IPS DF 6.9 (cell line): ENCODE measurements at places on chromosomes 7 and 10.

GRCh38 chr7:145169908-145170307 is 334.1 kb upstream of the TPK1 start:
- DNase-seq: no peak
- H3K27me3 ChIP-seq: no peaks in the 10 kb centered on the region
- no peak overlapping the region for H3K4me3 ChIP-seq
- H3K36me3 ChIP-seq: no peaks in the 10 kb centered on the region
- H3K27ac ChIP-seq: no peak overlapping the region

- H3K36me3 ChIP-seq: no peaks in the 10 kb centered on the region
- DNase-seq: no peak
Measured at GRCh38 chr7:104931181-104931781, 82.7 kb upstream of the KMT2E start.

GRCh38 chr7:74674166-74674565 is 16.6 kb downstream of the GTF2I start:
- H3K27me3 ChIP-seq: no peaks in the 10 kb centered on the region
- no peaks in the 10 kb centered on the region for H3K4me1 ChIP-seq
- H3K4me3 ChIP-seq: no peak overlapping the region
- no peak for DNase-seq
- no peaks in the 10 kb centered on the region; the same call in 1 of the 2 replicates for H3K36me3 ChIP-seq

- H3K4me3 ChIP-seq: no peak overlapping the region
- DNase-seq: no peak
- H3K27ac ChIP-seq: no peak overlapping the region
- no peaks in the 10 kb centered on the region for H3K27me3 ChIP-seq
- H3K36me3 ChIP-seq: no peaks in the 10 kb centered on the region
Measured at GRCh38 chr10:64630534-64630933, 1109.3 kb downstream of the REEP3 start.

DNA sequence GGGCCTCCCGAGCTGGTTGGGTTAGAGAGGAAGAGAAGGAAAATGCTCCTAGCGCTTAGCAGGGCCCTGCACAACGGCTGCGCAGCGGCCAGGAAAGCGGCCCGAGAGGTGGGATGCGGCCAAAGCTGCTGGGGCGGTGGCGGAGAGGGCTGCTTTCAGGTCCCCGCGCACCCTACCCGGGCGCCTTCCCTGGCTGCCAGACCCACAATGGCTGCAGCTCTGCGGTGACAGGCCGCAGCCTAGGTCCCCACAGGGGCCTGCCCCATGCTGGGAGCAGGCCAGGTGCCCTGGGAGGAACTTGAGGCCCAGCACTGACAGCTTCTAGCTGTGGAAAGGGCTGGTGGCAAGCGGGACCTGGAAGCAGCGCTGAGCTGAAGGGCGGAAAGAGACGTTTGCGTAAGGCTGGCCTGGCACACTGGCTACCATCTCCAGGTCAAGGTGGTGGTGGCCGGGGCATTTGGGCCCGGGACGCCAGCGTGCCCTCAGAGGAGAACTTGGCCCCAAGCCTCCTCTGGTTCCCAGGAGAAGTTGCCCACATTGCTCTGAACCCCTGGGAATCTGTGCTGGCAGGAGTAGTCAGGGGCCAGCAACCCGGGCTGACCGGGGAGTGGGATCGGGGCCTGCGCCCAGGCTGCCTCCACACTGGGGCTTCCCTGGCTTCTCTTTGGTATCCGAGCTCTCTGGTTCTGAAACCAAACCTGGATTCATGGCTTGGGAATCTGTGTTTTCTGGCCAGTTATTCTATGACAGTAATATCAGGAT is 72.9 kb upstream of the ZNF804B start:
- DNase-seq: no peak
- H3K4me3 ChIP-seq: no peak overlapping the region
- no peaks in the 10 kb centered on the region for H3K27me3 ChIP-seq
- no peak overlapping the region for H3K27ac ChIP-seq
- H3K36me3 ChIP-seq: no peaks in the 10 kb centered on the region; the same call in 1 of the 2 replicates
- H3K4me1 ChIP-seq: peaks cover 1% of the 10 kb centered on the region; the same call in 1 of the 2 replicates

DNA sequence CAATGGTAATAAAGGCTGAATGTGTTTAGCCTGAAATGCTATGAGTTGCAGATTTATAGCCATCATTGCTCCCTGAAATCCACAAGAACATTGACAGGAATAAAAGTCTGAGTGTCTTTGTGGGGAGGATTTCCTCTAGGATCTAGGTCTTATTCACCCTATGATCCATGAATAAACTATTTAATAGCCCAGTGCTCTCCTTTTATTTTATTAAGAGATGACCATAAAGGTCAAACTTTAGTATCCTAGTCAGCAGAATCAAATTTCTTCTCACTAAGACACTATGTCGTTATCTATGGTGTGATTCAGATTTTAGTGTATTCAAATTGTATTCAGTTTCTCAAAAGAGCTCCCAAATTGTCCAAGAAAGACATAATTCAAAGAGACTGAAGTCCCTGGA is 67.8 kb upstream of the AKR1E2 start:
- H3K4me1 ChIP-seq: no peaks in the 10 kb centered on the region
- no peak for DNase-seq
- H3K36me3 ChIP-seq: no peaks in the 10 kb centered on the region
- H3K4me3 ChIP-seq: no peak overlapping the region
- H3K27me3 ChIP-seq: no peaks in the 10 kb centered on the region
- no peak overlapping the region for H3K27ac ChIP-seq

DNA sequence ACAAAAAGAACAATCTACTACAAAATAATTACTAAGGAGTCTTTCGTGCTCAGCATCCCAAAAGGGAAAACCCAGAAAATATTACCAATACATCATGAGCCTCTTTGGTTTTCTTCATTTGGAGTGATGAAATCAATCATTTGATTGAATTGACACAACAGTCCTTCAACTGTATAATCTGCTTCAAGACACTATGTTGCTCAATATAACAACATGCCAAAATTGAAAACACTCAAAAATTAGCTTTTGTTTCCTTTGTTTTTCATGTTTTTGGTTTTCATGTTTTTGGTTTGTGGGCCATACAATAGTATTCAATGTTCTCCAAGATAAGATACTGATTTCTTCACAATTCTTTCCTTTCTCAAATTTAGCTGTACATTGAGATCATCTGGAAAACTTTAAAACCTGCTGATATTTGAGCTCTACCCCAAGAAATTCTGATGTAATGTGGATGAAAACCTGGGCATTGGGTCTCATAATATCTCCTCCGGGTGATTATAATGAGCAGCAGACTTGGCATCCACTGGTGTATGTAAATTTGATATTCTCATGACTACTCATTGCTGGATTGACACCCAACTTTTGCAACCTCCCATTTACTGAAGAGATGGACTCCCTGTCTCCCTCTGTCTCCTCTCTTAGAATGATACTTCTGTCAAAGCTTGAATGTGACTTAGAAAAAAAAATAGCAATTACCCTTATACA is 4.6 kb downstream of the SOSTDC1 start:
- no peak for DNase-seq
- H3K4me3 ChIP-seq: no peak overlapping the region
- no peaks in the 10 kb centered on the region for H3K36me3 ChIP-seq
- no peaks in the 10 kb centered on the region for H3K27me3 ChIP-seq
- 0 out of 2 replicates have a peak, but pooled peaks cover 2% of the 10 kb centered on the region for H3K4me1 ChIP-seq

DNA sequence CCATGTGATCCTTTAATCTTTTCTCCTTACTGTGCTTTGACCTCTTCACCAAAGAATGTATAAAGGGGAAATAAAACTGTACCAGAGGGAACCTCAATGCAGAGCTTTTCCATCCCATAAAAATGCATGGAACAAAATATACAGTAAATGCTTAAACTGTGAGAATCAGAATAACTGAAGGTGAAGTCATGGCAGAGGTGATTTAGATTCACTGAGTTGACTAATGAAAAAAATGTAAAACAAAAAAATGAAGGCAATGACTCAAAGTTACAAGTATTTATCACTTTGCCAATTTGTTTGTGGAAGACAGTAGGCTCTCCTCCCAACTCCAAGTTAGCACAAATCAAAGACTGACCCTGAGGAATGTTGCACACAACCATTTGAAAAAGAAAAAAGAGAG is 1331.6 kb upstream of the SORCS1 start:
- H3K4me1 ChIP-seq: no peaks in the 10 kb centered on the region
- H3K27me3 ChIP-seq: no peaks in the 10 kb centered on the region
- no peak for DNase-seq

DNA sequence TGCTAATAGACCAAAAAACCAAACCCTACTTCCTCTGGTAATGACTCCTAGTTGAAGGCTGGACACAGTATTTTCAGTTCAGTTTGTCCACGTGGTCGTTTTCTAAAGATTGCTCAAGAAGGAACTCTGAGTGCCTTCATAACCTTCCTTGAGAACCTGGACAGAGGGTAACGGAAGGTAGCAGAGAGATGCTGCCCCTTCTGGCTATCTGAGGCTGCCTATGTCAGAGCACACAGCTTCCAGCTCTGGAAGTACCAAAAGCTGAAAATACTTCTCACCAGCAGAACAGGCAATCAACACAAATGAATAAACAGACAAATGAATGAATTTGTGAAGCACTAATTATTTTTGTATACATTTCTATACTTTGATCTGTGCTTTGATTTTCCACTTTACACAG is 85.2 kb downstream of the AMPH start:
- H3K4me3 ChIP-seq: no peak overlapping the region
- no peaks in the 10 kb centered on the region for H3K36me3 ChIP-seq
- H3K27me3 ChIP-seq: no peaks in the 10 kb centered on the region
- no peak overlapping the region for H3K27ac ChIP-seq
- no peaks in the 10 kb centered on the region for H3K4me1 ChIP-seq

- no peak for DNase-seq
- H3K36me3 ChIP-seq: peaks cover 31% of the 10 kb centered on the region
- H3K4me1 ChIP-seq: no peaks in the 10 kb centered on the region
Measured at GRCh38 chr10:97752956-97753355, 16.0 kb downstream of the ZFYVE27 start.

DNA sequence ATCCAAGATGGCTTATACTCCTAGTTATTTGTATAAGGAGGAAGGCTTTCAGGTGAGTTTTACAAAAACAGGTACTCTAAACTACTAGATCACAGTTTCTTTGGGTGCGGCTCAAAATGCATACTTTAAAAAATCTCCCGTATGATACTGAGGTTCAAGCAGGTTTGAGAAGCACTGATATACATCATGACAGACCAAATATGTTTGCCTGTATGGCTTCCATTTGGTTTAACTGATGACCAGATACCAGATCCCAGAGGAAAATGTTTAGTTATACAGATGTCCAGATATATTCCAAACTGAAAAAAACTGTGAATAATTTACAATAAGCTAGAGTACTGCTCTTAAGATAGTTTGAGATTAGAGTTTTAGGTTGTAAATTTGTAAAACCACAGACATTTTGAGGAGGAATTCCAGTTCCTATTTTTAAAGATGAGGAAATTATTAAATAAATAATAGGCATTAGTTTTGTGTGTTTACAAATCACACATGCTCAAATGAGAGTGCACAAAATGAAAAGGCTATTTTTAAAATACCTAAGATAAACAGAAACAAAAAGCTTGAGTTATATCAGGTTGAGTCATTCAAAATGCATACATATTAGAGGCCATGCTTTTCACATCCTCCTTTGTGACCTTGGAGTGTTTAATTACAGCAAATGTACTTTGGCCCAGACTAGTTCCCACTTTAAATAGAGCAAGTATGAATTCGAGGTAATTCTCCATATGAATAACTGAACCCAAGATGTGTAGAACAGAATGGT is 60.5 kb downstream of the SEMA3C start:
- H3K27me3 ChIP-seq: no peaks in the 10 kb centered on the region
- no peaks in the 10 kb centered on the region for H3K4me1 ChIP-seq
- H3K4me3 ChIP-seq: no peak overlapping the region
- no peaks in the 10 kb centered on the region for H3K36me3 ChIP-seq
- no peak overlapping the region for H3K27ac ChIP-seq
- DNase-seq: no peak

DNA sequence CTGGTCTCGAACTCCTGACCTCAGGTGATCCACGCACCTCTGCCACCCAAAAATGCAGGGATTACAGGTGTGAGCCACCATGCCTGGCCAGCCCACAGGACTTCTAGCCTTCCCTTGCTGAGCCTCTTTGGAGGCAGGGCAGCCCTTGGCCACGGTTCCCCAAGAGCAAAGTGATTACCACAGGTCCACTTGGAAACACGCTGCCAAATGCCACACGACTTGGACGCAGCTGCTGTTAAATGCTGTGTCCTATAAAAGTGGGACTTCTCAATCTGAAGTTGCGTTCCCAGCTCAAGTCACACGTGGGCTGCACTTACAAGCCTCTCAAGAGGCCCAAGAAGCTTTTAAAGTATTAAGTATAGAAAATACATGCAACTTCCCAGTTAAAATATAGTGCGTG is 30.1 kb downstream of the CTBP2 start:
- peaks cover 18% of the 10 kb centered on the region for H3K4me1 ChIP-seq
- H3K27ac ChIP-seq: no peak overlapping the region
- no peak overlapping the region for H3K4me3 ChIP-seq
- no peaks in the 10 kb centered on the region for H3K27me3 ChIP-seq
- no peak for DNase-seq

DNA sequence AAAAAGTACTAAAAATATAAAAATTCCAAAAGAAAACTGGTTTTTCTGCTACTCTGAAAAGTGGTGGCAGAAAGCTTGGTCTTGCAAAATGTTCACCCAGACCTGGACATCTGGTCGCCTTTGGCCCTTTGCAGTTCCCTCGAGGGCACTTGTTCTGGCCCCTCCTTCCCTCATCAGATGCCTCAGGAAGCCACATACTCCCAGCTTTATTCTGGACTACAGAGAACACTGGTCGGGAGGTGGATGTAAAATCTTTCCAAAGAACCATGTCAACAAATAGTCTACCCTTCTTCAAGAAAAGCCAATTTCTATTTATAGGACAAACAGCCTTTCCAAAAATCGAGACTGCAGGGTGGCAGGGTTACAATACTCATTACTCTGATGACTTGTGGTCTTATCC is 726.1 kb downstream of the TNS3 start:
- no peak for DNase-seq
- H3K36me3 ChIP-seq: no peaks in the 10 kb centered on the region
- no peak overlapping the region for H3K27ac ChIP-seq
- no peak overlapping the region for H3K4me3 ChIP-seq
- H3K27me3 ChIP-seq: no peaks in the 10 kb centered on the region
- no peaks in the 10 kb centered on the region; the same call in 1 of the 2 replicates for H3K4me1 ChIP-seq

DNA sequence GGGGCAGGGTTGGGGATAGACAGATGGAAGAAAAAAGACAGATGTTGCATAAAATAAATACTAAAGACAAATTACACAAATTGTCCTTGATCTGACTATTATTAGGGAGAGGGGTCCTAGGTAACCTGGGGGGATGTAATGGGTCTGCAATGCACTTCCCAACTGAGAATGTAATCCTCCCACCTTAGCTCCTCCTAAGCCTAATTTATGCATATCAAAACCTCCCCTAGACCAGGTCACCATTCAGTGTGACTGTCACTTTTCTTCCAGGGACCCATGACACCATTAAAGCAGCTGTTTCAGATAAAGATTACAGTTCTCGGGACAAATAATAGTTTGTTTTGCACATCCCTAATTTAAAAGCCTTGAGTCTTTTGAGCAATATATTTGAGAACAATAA is 133.9 kb upstream of the FEZF1 start:
- H3K4me1 ChIP-seq: peaks cover 3% of the 10 kb centered on the region; the same call in 1 of the 2 replicates
- DNase-seq: no peak
- no peaks in the 10 kb centered on the region for H3K36me3 ChIP-seq
- no peak overlapping the region for H3K4me3 ChIP-seq
- H3K27ac ChIP-seq: peak overlapping the region; percentile 76
- no peaks in the 10 kb centered on the region for H3K27me3 ChIP-seq

GRCh38 chr7:126305671-126306070 is 947.1 kb downstream of the GRM8 start:
- no peaks in the 10 kb centered on the region for H3K27me3 ChIP-seq
- H3K36me3 ChIP-seq: no peaks in the 10 kb centered on the region
- H3K27ac ChIP-seq: no peak overlapping the region
- H3K4me1 ChIP-seq: no peaks in the 10 kb centered on the region
